Activated naive CD4-positive, alpha-beta T cell treated with anti-CD3 and anti-CD28 coated beads for 36 hours (primary cell): ENCODE measurements at places on chromosomes 16 and 17. TPM values are rescaled to one million over a fixed set of nuclear protein-coding genes. Genes with fewer than 3 reads are reported as not detected.

The SLC39A11 gene
- total RNA-seq = 16.4 TPM

DNA sequence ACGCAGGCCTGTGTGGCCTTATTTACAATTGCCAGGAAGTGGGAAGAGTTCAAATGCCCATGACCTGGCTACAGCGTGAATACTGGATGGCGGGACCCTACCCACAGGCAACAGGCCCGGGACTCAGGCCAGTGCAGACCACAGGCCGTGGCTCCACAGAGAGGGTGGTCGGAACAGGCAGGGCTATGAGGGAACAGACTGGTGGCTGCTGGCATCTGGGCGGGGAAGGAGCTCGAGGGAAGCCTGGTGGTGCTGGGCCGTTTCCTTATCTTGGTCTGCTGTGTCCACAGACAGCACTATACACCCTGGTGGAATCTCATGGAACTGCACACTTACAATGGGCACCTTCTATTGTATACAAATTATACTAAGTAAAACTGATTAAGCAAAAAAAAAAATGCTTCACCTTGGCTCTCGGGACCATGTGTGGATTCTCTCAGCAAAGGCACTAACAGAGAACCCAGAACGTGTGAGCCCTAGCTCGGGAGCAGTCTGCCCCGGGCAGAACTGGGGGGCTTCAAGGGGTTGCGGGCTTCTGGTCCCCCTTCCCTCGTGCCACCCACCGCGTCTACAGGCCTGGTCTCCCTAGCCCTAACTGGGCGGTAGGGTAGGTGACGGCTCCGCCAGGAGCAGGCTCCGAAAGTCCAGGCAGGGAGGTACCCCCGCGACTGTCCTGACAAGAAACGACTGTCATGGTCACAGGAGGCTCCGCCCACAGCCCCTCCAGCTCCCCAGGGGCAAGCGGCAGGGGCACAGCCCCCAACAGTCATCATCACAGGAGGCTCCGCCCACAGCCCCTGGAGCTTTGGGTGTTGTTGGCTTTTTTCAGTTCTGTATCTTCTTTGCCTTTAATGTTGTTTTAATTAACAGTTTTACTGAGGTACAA, 21.8 kb downstream of the CEP131 start:
- H3K27ac ChIP-seq = no peak overlapping the region
- no peaks in the 10 kb centered on the region for H3K36me3 ChIP-seq
- peak; percentile 36 for DNase-seq
- H3K4me3 ChIP-seq = no peak overlapping the region

GRCh38 chr16:22353191-22353919, 21.1 kb downstream of the CDR2 start:
- H3K27me3 ChIP-seq = no peaks in the 10 kb centered on the region
- peaks cover 55% of the 10 kb centered on the region for H3K4me1 ChIP-seq
- peak overlapping the region; percentile 96 for H3K27ac ChIP-seq

DNA sequence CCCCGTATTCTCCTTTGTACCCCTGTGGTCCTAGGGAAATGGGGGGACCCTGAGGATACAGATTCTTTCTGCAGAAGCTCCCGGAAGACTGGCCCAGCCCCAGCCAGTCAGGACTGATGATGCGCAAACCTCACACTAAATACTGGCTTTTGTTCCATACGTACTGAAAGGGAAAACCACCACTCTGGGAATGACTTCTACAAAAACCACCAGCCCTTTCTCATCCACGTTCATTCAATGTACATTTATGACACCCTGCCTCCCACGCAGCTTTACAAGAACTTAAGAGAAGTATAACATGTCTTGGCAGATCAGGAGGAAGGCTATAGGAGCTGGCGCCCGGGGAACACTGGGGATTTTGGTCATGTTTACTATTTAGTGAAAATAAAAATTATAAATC, 70.6 kb downstream of the MARCHF10 start:
- H3K36me3 ChIP-seq = no peaks in the 10 kb centered on the region
- H3K4me1 ChIP-seq = peaks cover 12% of the 10 kb centered on the region
- peaks cover 3% of the 10 kb centered on the region for H3K27me3 ChIP-seq
- no peak overlapping the region for H3K27ac ChIP-seq
- H3K4me3 ChIP-seq = no peak overlapping the region

DNA sequence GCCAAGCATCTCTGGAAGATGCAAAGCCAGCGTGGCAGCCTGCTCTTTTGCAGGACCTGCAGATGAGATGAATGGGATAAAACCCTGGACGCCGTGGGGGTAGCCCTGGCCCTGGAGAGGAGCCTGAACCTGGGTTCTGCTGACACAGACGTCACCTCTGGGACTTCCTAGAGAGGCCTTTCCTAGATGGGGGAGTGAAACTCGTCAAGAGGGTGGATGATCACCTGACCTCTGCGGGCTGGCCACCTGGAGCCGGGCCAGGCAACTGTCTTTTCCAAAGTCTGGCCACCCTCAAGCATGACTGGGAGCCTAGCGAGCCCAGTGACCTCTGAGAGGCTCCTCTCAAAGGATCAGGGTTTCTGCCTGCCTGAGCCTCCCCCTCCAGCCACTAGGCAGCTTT, 529.0 kb downstream of the KCNJ18 start:
- DNase-seq = no peak
- no peaks in the 10 kb centered on the region for H3K27me3 ChIP-seq
- H3K27ac ChIP-seq = no peak overlapping the region
- no peak overlapping the region for H3K4me3 ChIP-seq
- no peaks in the 10 kb centered on the region for H3K4me1 ChIP-seq

The HOXB9 gene
- 6.7 TPM for total RNA-seq

GRCh38 chr16:19691161-19691711, 26.8 kb downstream of the KNOP1 start:
- no peak for DNase-seq
- H3K4me1 ChIP-seq = peaks cover 59% of the 10 kb centered on the region
- H3K27ac ChIP-seq = no peak overlapping the region
- peaks cover 20% of the 10 kb centered on the region for H3K36me3 ChIP-seq
- no peaks in the 10 kb centered on the region for H3K27me3 ChIP-seq

DNA sequence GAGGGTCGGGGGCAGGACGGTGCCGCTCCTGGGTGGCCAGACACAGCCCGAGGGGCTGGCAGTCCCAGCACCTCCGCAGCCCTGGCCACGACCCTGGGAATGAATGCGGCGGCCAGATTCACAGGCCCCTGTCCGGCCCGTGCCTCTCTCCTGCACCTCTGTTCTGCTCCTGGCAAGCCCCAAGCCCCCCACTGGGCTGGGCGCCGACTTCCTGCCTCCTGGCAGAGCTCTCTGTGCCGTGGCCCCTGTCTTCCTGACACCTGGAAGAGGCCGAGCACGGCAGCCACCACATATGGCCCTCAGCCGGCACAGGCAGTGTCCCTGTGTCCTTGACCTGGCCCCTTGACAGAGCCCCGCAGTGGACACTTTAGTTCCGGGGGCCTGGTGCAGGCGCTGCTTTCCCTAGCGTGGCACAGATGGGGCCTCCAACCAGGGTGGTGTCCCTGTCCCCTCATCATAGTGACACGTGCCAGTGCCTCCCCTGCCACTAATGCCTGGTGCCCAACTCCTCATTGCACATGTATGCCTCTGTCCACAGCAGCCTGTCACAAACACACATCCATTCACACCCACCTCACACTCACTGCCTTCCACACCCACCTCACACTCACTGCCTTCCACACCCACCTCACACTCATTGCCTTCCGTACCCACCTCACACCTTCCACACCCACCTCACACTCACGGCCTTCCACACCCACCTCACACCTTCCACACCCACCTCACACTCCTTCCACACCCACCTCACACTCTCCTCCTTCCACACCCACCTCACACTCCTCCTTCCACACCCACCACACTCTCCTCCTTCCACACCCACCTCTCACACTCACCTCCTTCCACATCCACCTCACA, 110.6 kb upstream of the PLCG2 start:
- no peaks in the 10 kb centered on the region for H3K4me1 ChIP-seq
- H3K27ac ChIP-seq = no peak overlapping the region
- no peaks in the 10 kb centered on the region for H3K27me3 ChIP-seq
- H3K36me3 ChIP-seq = peaks cover 16% of the 10 kb centered on the region
- DNase-seq = no peak

DNA sequence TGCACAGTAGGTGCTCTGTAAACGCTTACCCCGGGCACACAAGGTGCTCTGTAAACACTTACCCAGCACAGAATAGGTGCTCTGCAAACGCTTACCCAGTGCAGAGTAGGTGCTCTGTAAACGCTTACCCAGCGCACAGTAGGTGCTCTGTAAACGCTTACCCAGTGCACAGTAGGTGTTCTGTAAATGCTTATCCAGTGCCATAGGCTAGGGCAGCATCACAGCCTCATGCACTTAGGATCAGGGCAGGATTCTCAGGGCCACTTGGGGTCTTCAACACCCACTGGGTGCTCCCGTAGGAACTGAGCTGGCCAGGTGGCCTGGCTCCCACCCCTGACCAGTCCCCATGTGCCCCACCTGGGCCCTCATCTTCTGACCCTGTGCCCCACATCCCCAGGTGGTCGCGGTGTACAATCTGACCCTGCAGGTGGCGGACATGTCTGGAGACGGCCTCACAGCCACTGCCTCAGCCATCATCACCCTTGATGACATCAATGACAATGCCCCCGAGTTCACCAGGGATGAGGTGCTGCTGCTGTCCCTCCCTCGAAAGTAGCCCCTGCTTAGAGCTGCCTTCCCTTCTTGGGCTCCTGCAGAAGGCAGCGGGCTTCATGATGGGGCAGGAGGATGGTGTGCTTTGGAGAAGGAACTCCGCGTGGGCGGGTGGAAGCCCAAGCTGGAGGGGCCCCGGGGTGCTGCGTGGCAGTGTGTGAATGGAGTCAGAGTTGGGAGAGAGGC, 13.1 kb downstream of the SLC22A31 start:
- H3K27ac ChIP-seq = no peak overlapping the region
- H3K4me1 ChIP-seq = peaks cover 4% of the 10 kb centered on the region
- no peak overlapping the region for H3K4me3 ChIP-seq
